Activated T-helper 2 cell treated with anti-CD3 and anti-CD28 coated beads, Interferon-gamma antibody, Interleukin-2, Interleukin-4, amounts not matched to agents 10 μg/mL and 5 μg/mL and 100 μg/mL, durations not matched to agents 14 hours and 24 hours and 36 hours (primary cell): ENCODE measurements at places on chromosomes 12 and 14. TPM values are rescaled to one million over a fixed set of nuclear protein-coding genes. Genes with fewer than 3 reads are reported as not detected.
A peak's percentile ranks its signal among the peaks of the same experiment; 100 is the strongest.

GRCh38 chr12:16610001-16610585 is 4.1 kb upstream of the LMO3 start:
- H3K27ac ChIP-seq: no peak overlapping the region
- H3K36me3 ChIP-seq: no peaks in the 10 kb centered on the region
- H3K4me3 ChIP-seq: no peak overlapping the region
- no peak for DNase-seq
- H3K27me3 ChIP-seq: peaks cover 42% of the 10 kb centered on the region

DNA sequence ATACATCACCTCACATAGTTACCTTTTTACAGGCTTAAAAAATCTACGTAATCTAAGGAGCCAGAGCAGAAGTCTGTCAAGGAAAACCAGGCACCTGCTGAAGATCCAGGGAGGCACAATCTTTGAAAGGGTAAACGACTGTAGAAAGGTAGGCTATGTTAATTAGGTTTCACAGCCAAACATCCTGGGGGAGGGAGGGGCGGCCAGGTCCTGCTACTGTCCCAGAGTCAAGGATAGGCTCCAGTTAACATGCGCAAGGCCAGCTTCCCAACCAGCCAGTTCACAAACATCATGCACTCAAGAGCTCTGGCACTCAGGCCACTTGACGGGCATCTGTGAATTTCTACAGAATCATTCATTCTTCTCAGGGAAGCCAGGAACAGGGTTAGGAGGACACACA is 22.9 kb downstream of the NIN start:
- H3K4me3 ChIP-seq: no peak overlapping the region
- H3K27ac ChIP-seq: no peak overlapping the region
- DNase-seq: no peak
- H3K36me3 ChIP-seq: peaks cover 44% of the 10 kb centered on the region
- H3K27me3 ChIP-seq: no peaks in the 10 kb centered on the region

DNA sequence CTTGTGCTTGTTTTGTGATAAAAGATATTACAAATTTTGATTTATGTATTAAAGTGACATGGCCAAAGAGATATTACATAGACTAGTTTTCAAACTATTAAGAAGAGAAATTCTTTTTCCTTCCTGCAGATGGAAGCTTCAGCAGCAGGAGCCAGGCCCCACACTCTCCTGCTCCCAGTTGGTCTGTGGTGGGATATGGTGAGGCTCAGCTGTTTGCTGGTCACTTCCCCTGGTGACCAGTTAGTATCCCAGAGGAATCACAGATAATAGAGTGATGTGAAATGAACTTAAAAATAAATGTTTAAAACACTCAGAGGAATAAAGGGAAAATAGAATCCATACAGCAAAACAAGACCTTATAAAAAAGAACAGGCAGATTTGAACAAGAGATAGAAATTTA is 154.7 kb downstream of the KTN1 start:
- no peak overlapping the region for H3K4me3 ChIP-seq
- no peak for DNase-seq
- H3K27me3 ChIP-seq: peaks cover 5% of the 10 kb centered on the region
- no peaks in the 10 kb centered on the region for H3K4me1 ChIP-seq

GRCh38 chr12:104957719-104958000 is 430 bp downstream of the SLC41A2 start:
- H3K27me3 ChIP-seq: peaks cover 44% of the 10 kb centered on the region
- peak overlapping the region; percentile 67 for H3K27ac ChIP-seq
- peak overlapping the region; percentile 78 for H3K4me3 ChIP-seq
- no peaks in the 10 kb centered on the region for H3K36me3 ChIP-seq
- H3K4me1 ChIP-seq: peaks cover 24% of the 10 kb centered on the region

- H3K27ac ChIP-seq: no peak overlapping the region
- H3K4me1 ChIP-seq: no peaks in the 10 kb centered on the region
- H3K27me3 ChIP-seq: no peaks in the 10 kb centered on the region
- DNase-seq: no peak
- no peaks in the 10 kb centered on the region for H3K36me3 ChIP-seq
These were observed 263.9 kb upstream of the TMTC1 start for GRCh38 chr12:30047516-30048254.

TAMALIN gene
- 6.0 and 6.1 TPM in 2 replicates for total RNA-seq

DNAH10 gene
- 0.25 and 0.41 TPM in 2 replicates for total RNA-seq

GABARAPL1 gene
- total RNA-seq: 4.0 and 5.2 TPM in 2 replicates

DNA sequence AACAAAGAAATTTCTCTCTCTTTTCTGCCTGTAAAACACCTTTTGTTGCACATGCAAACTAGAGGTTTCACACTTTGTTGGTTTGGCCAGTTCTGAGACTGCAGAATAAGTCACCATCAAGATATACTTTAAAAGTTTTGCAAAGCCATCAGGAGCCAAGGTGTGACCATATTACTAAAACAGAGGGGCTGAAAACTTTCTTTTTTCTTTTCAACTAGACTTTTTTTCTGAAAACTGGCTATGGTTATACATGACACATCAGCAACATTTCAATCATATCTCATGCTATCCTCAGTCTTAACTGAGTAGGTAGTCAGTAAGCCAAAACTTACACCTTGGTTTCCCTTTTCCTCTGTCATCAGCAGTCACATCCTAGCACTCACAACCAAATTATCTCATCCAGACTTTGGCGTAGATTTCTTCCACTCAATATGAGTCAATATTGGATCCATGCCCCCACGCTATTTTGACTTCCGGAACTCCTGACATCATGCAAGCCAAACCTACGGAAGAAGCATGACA is 4.1 kb upstream of the IFNG start:
- H3K4me3 ChIP-seq: no peak overlapping the region
- no peak for DNase-seq
- peaks cover 15% of the 10 kb centered on the region for H3K4me1 ChIP-seq
- H3K27me3 ChIP-seq: no peaks in the 10 kb centered on the region
- no peak overlapping the region for H3K27ac ChIP-seq

FERMT2 gene
- total RNA-seq: 0.99 and 1.7 TPM in 2 replicates

- H3K27me3 ChIP-seq: no peaks in the 10 kb centered on the region
- no peak overlapping the region for H3K27ac ChIP-seq
- no peak for DNase-seq
- no peak overlapping the region for H3K4me3 ChIP-seq
- H3K36me3 ChIP-seq: peaks cover 73% of the 10 kb centered on the region
- peaks cover 3% of the 10 kb centered on the region for H3K4me1 ChIP-seq
These were observed 75.5 kb downstream of the SYNE3 start for GRCh38 chr14:95440951-95441350.

DNA sequence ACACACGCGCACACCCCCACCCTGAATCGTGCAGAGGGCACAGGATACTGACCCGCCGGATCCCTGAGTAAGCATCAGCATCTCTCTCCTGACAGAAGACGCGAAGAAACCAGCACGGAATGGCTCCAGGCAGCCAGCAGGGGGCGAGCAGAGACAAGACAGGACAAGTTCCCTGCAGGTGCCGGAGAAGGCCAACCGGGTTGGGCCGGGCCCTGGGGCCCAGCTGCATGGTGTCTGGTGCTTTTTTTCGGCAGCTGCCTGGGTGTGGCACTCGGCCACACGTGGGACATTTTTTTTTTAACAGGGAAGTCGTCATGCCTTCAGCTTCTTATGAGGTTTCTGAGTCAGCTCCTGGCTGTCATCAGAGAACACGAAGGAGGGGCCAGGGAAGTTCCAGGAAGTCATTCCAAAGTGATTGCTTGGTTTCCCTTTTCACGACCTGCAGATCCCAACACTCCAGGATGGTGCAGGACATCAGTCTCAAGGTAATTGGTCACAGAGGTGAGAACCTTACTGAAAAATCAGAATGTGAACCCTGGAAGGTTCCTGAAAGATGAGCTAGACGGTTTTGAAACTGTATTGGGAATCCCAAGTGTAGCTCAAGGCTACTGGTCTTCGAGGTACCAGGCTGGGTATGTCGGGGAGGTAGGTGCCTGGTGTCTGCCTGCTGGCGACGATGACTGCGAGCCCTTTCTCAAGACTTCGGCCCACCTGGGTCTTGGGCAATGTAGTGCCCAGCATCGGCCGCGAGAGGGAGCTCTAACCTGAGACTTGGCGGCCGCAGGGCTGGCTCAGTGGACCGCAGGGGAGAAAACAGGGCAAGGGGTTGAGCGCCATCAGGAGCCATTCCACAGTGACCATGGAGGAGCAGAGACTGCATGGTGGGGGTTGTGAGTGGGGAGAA is 190.8 kb upstream of the PRMT8 start:
- peak; percentile 72 for DNase-seq
- H3K4me3 ChIP-seq: no peak overlapping the region
- H3K27me3 ChIP-seq: peaks cover 2% of the 10 kb centered on the region
- peak overlapping the region; percentile 50 for H3K27ac ChIP-seq
- H3K36me3 ChIP-seq: no peaks in the 10 kb centered on the region

DNA sequence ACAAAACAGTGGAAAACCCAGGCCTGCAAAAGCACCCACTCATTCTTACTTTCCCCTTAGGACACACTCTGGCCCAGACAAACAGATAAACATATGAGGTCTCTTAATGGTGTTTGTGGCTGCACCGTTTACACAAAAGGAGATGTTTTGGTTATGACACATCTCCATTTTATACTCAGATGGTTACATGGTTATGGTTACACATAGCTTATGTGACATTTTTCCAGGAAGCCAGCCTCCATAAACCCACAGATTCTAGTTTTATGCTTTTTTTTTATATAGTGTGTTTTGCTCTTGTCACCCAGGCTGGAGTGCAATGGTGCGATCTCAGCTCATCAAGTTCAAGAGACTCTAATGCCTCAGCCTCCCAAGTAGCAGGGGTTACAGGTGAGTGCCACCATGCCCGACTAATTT is 3.5 kb upstream of the KLRD1 start:
- peaks cover 14% of the 10 kb centered on the region for H3K36me3 ChIP-seq
- H3K27me3 ChIP-seq: peaks cover 7% of the 10 kb centered on the region
- peak; percentile 18 for DNase-seq
- H3K4me3 ChIP-seq: no peak overlapping the region

DNA sequence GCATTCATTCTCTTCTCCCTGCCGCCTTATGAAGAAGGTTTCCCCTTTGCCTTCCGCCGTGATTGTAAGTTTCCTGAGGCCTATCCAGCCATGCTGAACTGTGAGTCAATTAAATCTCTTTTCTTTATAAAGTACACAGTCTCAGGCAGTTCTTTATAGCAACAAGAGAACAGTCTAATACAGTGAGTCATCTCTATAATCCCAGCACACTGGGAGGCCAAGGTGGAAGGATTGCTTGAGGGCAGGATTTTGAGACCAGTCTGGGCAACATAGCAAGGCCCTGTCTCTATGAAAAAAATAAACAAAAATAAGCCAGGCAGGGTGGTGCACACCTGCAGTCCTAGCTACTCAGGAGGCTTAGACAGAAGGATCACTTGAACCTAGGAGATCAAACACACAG is 259.9 kb downstream of the CEP128 start:
- H3K27me3 ChIP-seq: no peaks in the 10 kb centered on the region
- H3K4me1 ChIP-seq: no peaks in the 10 kb centered on the region
- DNase-seq: no peak
- no peak overlapping the region for H3K27ac ChIP-seq
- H3K4me3 ChIP-seq: no peak overlapping the region

DNA sequence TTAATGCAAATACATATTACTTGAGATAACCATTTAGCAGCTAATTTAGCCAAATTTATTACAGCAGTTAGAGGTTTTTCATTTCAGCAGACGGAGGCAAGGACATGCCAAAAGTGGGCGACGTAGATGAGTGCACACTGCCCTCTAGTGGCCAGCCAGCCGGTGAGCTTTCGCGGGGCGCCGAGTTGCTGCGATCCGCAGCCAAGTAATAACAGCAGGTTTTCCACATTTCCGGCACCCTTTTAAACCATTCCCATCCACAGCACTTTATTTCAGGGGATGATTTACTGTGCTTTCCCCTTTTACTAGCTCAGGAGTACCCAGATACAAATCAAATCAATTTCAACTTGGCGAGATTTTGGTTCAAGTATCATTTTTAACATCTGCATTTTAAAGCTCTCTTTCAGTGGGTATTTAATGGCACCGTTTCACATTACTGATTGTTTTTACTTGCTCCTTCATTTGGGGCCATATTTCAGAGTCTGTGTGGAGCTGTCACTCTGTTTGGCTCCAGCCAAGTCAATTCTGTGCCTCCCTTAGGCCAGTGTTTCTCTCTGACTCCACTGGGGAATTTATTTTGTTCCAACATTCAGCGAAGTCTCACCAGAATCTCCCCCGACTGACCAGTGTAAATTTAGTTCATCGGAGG is 158.0 kb downstream of the EGLN3 start:
- H3K27me3 ChIP-seq: peaks cover 52% of the 10 kb centered on the region
- no peaks in the 10 kb centered on the region for H3K36me3 ChIP-seq
- H3K4me1 ChIP-seq: peaks cover 24% of the 10 kb centered on the region

IL26 gene
- total RNA-seq: 0.27 and 0.30 TPM in 2 replicates

GRCh38 chr12:56687223-56688128 is 608 bp downstream of the PTGES3 start:
- peaks cover 44% of the 10 kb centered on the region for H3K36me3 ChIP-seq
- H3K27me3 ChIP-seq: no peaks in the 10 kb centered on the region
- DNase-seq: peak; percentile 49
- H3K27ac ChIP-seq: peak overlapping the region; percentile 98
- H3K4me1 ChIP-seq: peaks cover 22% of the 10 kb centered on the region
- H3K4me3 ChIP-seq: peak overlapping the region; percentile 100

DNA sequence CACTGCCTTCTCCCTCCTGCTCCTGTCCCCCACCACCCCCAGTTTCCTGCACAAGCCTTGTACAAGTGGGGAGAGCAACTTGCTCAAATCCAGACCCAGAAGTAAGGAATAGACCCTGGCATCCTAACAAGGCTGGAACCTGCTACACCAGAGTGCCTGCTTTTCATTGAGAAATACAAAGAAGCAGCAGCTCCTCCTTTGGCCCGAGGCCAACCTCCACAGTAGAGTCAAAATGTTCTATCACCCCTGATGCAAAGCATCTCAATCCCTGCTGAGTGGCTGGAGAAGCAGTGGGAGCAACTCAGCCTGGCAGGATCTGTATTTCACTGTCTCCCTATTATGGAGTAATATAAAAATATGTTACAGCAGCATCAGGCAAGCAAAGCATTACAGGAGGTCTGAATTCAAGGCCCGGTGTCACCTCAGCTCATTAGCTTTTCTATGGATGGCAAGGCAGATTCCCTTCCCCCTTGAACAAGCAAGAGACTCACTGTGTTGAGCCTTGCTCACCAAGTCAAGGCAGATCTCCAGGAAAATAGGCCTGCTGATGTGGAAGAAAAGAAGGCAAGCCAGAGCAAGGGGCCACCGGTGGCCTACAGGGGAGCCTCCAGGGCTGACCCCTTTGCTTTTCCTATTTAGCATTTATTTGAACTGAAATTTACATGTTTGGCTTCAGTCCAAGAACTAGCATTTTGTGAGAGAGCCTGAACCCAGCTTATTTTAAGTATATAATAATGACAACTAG is 186.3 kb upstream of the EGLN3 start:
- no peaks in the 10 kb centered on the region for H3K36me3 ChIP-seq
- peaks cover 23% of the 10 kb centered on the region for H3K27me3 ChIP-seq
- no peak overlapping the region for H3K4me3 ChIP-seq
- no peak overlapping the region for H3K27ac ChIP-seq
- H3K4me1 ChIP-seq: no peaks in the 10 kb centered on the region

- H3K27me3 ChIP-seq: peaks cover 11% of the 10 kb centered on the region
- no peak for DNase-seq
- H3K36me3 ChIP-seq: no peaks in the 10 kb centered on the region
These were observed 54.5 kb upstream of the IGF1 start for GRCh38 chr12:102534899-102535298.

DNA sequence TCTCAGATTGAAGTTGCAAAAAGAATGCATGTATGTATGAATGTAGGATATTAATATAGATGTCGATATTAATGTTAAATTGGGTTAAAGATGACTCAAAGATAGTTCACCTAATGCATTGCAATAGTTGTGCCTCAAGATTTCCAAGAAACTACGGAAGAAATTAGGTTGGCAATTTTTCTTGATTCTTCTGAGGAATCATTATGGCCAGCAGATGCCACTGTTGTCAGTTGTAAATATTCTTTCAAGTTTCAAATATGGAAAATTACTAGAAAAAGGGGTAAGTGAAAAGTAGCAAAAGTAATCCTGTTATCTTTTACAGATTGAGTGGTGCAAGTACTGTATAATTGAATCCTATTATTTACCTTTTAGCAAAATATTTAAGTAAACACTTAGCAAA is 202.1 kb downstream of the ADAMTS20 start:
- DNase-seq: no peak
- H3K4me1 ChIP-seq: no peaks in the 10 kb centered on the region
- no peak overlapping the region for H3K27ac ChIP-seq
- no peaks in the 10 kb centered on the region for H3K36me3 ChIP-seq
- H3K4me3 ChIP-seq: no peak overlapping the region
